ENCODE measurements at places on chromosomes 5 and 9. TPM values are rescaled to one million over a fixed set of nuclear protein-coding genes. Genes with fewer than 3 reads are reported as not detected.

The PCBD2 gene
- total RNA-seq = 8.5 TPM

The TGFBI gene
- total RNA-seq = 3.2 TPM

The PALM2AKAP2 gene
- 1.1 TPM for total RNA-seq

The QRFP gene
- not detected for total RNA-seq

The RMRP gene
- 10,629 TPM for total RNA-seq

The SLC9A3 gene
- total RNA-seq = 1.8 TPM

The DIAPH1 gene
- total RNA-seq = 31.2 TPM

The ADGRD2 gene
- not detected for total RNA-seq

The SH3PXD2B gene
- 36.7 TPM for total RNA-seq

- no peak for DNase-seq
Observed at GRCh38 chr9:125472562-125472925, 210.9 kb downstream of the GAPVD1 start.

DNA sequence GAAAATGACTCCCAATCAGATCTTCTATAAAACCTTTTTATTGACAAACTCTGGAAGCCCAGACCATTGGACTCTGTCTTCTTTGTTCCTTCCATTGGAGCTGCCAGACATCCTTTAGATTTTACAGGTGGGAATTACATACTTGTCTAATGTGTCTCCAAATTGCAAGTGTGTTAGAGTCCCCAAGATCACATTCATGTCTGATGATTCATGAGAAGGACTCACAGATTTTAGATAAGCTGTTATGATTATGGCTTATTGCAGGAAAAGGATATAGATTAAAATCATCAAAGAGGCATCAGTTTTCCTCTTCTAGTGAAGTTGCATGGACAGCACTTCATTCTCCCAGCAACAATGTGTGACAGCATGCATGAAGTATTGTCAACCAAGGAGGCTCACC lies 70.4 kb downstream of the MUSK start:
- DNase-seq = no peak

- DNase-seq = no peak
Observed at GRCh38 chr9:84652496-84653120, 16.9 kb upstream of the NTRK2 start.

GRCh38 chr5:143501310-143502044 lies 98.0 kb upstream of the NR3C1 start:
- DNase-seq = no peak

DNA sequence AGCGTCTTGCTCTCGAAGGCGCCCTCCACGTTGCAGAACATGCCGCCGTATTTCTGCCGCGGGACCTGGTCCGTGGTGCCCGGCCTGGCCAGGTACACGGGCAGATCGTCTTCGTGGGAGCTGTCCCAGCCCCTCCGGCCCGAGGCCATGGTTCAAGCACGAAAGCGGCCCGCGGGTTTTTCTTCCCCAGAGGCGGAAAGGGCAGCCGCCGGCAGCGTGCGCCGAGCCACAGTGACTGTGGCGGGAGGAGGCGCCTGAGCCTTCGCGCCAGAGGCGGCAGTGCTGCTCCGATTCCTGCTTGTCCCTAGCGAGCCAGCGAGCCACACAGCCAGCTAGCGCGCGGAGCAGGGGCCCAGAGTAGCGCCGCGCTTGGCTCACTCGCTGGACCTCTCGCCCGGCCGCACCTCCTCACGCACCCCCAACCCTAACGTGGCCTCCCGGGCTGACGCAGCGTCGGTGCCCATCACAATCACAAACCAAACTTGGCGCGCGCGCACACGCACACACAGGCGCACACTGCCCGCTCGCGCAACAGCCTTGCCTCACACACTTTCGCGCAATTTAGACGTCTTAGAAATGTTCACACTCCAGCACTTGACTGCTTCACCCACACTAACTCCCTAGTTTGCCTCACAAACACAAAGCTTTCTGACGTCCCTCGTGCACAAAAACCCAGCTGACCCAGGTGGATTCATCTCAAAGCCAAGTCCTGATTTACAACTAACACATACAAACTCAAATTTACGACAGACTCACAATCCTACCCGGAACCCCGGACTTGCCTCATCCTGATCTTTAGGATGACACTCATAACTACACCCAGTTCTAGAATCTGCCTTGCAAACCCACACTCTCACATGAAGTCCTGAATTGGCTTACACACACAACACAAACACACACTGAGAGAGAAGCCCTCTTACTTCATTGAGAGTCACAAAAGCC lies at the start of gene DPYSL3:
Gene DPYSL3 (minus strand): TSS at position 359 of the 942 bp plus-strand sequence. CDS start 210 bp downstream, at position 149.
- DNase-seq = peak; percentile 83

DNA sequence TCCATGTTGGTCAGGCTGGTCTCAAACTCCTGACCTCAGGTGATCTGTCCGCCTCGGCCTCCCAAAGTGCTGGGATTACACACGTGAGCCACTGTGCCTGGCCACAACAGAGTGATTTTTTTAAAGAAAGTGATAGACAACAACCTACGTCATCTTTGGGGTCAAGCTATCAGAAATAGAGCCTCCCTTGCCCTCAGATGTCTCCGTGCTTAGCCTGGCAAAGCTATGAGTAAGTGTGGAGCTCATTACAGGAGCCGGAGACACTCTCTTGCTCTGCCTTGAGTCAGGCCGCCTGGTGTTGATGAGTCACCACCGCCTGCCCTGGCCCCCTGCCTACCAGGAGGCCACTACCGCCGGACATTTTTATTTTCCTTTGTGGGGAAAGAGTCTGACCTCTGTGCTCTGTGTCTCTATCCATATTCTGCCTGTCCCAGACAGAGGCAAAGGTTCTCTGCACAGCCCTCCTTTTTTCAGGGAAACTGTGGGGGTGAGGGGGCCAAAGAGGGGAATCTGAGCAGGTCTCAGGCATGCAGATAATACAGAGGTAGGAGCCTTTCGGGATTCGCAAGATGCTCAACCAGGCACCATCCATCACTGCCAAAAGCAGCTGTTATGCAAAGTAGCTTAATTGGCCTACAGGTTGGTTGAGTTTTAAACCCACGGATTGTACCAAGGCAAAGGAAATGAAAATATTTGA lies 123.7 kb upstream of the CPEB4 start:
- DNase-seq = peak; percentile 74

DNA sequence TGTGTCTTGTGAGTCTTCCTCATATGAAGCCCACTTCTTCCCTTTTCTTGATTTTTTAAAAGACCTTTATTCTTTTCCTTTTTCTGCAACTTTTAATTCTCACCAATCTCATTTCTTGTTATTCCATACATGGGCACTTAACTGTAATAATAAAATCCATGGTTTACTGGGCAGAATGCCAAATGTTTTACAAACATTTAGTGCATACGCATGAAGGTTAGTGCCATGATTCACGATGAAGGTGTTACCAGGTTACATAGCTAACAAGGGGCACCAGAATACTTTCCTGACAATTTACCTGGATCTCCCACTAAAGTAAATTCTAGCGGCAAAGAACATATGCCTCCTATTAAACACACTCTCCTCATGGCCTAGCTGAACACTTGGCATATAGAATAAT lies 28.5 kb downstream of the MAN2A1 start:
- DNase-seq = no peak

DNA sequence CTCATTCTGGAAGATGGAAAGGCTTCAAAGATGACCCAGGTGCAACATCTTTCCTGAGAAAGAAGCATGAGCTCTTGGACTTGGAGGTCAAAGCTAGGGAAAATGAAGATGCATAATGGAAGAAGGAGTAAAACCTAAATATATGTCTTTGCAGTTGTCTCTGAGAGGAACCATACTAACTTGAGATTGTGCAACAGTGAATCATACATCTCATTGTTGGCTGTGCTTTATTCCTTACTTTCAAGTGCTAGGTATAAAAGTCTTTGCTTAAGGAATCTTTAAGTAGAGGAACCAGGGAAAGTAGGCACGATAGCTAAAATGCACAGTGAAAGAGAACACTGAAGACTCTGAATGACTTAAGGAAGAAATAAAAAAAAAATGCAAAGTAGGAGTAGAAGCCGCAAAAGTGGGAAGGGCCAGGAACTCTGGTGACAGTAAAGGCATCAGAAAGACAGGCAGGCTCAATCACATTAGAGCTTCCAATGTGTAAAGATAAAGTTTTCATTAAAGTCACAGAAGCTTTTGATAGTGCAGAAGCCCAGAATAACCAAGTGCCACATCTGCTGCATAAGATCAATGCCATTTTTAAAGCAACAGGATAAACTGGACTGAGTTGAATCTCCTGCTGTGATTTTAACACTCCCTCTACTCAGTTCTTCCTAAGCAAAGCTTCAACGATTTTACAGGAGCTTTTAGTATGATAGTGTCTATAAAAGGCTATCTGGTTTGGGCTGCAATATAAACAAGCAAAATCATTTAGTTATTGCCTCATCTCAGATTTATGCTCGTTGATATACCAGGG lies 432.3 kb upstream of the EDIL3 start:
- no peak for DNase-seq

- DNase-seq = no peak
Observed at GRCh38 chr9:15310107-15310850, 3.3 kb upstream of the TTC39B start.

- no peak for DNase-seq
Observed at GRCh38 chr5:112535356-112535755, 116.3 kb upstream of the EPB41L4A start.

GRCh38 chr9:109118808-109119438 lies 824 bp downstream of the TMEM245 start:
- peak; percentile 63 for DNase-seq

DNA sequence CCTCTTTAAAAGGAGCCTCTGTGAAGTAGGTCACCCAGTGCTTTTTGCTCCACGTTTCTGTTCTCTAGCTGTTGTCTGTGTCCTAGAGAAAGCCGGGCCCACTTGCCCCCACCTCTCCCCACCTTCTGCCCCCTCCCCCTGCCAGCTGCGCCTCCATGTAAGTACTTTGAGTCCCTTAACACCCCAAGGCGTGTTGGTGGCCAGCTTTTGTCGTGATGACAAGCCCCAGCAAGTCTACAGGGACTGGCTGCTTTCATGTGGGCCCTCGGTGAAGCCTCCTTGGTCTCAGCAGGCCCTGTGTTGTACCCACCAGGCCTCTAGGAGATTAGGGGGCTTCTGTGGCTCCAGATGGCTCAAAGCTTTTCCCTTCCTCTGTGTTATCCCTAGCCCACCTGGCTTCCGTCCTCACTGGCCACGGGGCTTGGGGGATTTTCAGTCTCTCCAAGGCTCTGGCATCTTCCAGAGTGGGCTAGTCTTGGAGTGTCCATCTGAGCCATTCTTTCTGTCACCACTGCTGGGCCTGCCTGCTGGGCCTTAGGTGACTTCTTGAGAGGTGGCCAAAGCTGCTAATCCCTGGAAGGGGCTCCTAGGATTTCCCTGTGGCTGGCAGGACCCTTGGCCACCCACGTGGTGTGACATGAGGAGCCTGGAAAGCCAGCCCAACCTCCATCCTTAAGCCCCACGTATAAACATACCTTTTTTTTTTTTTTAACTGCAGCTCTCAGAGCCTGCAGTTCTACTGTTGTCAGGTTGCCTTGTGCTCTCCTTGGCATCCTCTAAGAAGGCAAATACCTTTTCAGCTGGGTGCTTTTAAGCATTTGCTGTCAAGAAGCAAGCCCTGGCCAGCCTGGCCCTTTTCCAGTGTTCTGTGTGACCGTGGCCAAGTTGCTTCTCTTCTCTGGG lies 1.1 kb upstream of the NDST1 start:
- DNase-seq = no peak

DNA sequence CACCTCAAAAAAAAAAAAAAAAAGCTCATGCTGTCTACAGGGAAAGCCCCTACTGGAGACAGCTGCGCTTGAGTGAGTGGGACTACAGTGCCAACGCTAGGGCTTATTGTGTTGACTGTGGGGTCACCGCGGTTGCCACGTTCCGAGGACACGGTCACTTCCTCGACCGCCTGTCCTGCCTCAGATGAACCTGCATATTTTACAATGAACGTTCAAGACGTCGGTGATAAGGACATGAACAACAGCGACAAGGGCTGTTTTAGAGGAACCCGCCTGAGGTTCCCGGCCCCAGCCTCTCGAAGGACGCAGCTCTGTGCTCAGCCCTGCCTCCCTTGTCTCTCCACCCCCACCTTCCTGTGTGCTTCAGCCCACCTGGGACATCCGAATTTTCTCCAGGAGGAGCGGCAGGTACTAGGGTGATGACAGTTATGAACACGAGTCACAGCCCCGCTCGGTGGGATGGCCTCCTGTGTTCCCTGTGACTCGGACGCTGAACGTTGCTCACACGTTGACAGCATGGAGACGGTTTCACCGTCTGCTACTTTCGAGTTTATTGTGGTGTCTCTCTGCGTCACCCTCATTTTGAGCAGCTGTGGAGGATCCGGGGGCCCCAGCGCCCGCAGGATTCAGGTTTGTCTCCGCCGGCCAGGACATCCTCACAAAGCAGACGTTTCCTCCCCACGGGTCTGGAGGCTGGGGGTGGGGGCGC lies 11.3 kb upstream of the DIPK1B start:
- DNase-seq = no peak

DNA sequence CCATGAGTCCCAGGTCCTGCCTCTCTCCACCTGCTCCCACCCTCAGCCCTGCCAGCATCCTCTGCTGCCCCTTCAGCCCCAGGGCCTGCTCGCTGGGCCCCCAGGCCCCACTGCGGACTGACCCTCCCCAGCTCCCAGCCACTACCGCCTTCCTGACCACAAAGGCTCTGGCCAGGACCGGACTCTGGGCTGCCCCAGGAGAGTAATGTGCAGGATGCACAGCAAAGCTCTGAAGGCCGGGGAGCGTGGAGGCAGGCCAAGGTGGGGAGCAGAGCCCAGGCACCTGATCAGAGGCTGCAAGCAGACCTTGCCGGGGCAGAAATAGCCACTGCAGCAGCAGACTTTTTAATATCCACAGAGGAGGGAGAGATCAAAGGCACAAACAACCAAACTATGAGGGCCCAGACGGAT lies 27.9 kb downstream of the IPPK start:
- peak; percentile 25 for DNase-seq

GRCh38 chr5:141618030-141618803 lies 583 bp downstream of the DIAPH1 start:
- peak; percentile 72 for DNase-seq

GRCh38 chr5:91643797-91644196 lies 260.7 kb upstream of the ARRDC3 start:
- no peak for DNase-seq

DNA sequence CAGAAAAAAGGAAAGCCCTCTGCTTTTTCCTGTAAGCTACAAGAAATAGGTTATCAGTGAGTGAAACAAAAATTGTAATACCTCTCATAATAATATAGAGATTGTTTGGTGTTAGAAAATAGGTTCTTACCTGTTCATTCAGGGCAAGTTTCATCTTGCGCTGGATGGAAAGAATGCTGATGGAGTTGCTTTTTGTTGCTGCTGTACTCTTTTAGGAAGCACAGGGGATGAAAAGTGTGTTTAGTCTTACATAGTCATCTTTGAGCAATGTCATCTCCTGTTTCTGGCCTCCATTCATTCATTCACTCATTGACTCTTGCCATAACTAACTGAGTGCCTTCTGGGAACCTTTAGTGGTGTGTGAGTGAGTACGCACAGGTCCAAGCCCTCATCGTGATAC lies 6.4 kb downstream of the ENTREP1 start:
- no peak for DNase-seq

DNA sequence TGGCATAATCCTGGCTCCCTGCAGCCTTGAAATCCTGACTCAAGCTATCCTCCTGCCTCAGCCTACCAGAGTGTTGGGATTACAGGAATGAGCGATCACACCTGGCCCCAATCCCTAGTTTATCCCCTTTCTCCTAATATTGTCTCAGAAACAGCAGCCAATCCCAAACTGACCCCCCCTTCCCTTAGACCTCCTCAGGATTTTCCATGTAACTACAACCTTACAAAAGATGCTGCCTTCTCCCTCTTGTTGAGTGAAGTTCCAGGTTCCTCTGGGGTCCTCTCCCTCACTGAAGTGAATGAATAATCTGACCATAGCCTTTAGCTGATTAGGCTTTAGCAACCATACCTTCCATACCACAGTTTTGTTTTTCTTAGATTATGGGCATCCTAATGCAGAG lies 25.9 kb upstream of the MSANTD3 start:
- DNase-seq = peak; percentile 45

- DNase-seq = peak; percentile 95
Observed at GRCh38 chr9:36401164-36401740, 1.2 kb upstream of the RNF38 start.

GRCh38 chr5:32182463-32183063 lies 8.4 kb upstream of the GOLPH3 start:
- no peak for DNase-seq

All from H7 (cell line).